Activated CD4-positive, alpha-beta T cell treated with anti-CD3 and anti-CD28 coated beads, Interleukin-2, amount 50 U/mL, for 1 hour (primary cell): ENCODE measurements at places on chromosomes 1 and 21.

GRCh38 chr21:23743821-23744220 lies 1863.5 kb downstream of the MRPL39 start:
- no peak for DNase-seq

- DNase-seq, result no peak
Measured at GRCh38 chr1:116260115-116260514, 112.9 kb upstream of the ATP1A1 start.

GRCh38 chr1:175186433-175187160 lies 6.0 kb downstream of the KIAA0040 start:
- no peak for DNase-seq

GRCh38 chr1:23594149-23594907 lies 35.0 kb upstream of the ID3 start:
- no peak for DNase-seq

DNA sequence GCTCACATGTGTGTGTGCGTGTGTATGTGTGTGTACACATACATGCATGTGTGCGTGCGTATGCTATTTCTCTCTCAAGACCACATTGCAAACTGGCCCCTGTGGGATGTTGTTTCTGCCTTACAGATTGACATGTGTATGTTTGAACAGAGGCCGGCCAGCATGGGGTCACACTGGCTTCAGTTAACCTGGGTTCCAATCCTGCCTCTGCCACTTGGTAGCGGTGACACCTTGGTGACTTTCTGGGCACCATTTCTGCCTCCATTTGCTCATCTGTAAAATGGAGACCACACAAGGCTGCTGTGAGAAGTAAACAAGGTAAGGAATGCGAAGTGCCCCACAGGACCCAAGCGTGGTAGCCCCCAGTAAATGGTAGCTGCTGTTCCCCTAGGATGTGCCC lies 51.7 kb downstream of the TCP10L start:
- no peak for DNase-seq

DNA sequence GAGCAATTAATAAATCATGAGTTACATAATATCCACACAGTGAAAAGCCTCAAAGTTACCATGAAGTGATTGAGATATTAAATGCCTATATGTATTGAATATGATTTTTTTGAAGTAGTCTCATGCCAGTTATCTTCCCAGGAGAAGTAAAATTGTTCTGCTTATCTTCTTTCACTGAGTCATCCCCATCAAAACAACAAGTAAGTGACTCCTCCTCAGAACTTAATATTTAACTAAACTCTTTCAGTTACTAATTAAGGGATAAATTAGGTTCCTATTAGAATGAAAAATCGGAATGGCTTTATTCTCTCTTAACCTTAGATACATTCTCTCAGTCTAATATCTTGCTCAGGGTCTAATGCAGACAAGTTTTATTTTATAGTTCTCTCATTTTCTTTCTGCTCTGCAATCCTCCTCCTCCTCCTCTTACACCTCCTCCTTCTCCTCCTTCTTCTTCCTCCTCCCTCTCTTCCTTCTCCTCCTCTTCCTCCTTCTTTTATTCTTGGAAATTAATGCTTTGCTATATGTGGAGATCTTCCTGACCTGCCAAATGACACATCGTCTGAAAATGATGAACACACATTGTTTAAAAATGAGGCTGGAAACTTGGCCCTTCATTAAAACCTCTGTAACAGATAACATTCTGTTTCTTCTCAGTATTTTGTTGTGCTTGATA lies 110.9 kb downstream of the RUNX1 start:
- no peak for DNase-seq

GRCh38 chr1:182584746-182585145 lies 4.3 kb downstream of the RNASEL start:
- DNase-seq, result no peak

DNA sequence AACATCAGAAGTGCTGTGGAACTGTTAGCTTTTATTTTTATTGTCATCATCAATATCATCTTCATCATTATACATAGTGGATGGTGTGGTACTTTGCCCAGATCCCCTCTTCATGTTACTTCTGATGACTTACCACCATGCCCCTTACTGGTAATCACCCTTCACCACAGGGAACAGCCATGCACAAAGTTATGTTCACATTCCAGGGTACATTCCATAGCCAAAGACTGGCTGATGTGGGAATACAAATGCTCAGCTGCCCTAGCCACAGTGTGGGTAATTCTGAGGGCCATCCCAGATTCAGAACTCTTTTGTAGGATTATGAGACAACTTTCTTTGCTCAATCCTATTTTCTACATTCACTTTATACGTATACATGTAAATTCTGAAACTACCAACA lies 691.3 kb upstream of the CXADR start:
- DNase-seq, result no peak

GRCh38 chr21:34988139-34988538 lies 61.0 kb downstream of the RUNX1 start:
- no peak for DNase-seq

DNA sequence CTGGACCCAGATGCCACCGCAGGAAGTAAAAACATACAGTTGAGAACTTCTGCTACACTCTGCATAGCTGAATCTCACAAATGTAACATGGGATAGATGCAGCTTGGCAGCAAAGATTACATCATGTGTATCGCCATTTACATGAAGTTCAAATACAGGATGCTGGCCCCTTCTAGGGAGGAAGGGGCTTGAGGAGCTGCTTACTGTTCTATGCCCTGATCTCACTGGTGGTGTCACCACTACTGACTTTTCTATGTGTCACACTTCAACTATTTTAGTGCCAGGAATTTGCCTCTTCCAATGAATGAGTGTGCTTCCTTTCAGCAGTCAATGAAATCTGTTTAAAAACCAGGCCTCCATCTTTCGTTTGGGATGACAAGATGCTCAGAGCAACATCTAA lies 31.1 kb downstream of the MRAP start:
- no peak for DNase-seq

DNA sequence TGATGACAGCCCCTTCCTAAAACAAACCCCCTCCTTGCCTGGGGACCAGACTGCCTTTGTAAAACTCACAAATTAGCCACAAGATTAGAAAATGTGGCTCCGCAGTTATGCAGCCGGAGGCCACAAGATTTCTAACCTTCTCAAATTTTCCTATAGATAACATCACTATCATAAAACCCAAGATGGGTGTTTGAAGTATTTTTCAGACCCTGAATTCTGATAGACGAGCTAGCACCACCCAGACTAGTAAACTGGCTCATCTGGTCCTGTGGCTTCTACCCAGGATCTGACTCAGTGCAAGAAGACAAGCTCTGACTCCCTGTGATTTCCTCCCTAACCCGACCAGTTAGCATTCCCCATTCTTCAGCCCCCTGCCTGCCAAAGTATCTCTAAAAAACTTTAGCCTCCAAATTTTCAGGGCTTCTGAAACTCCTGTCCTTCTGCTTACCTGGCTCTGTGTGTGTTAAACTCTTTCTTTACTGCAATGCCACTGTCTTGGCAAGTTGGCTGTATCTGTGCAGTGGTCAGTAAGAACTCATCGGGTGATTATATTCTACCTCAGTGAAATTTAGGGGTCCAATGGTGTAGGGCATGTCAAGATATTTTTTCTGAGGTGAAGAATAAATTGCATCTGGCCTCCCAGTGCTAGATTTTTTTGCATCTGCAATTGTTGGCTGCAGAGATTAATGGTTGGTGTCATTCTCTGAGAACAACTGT lies 102.1 kb downstream of the S1PR1 start:
- no peak for DNase-seq

DNA sequence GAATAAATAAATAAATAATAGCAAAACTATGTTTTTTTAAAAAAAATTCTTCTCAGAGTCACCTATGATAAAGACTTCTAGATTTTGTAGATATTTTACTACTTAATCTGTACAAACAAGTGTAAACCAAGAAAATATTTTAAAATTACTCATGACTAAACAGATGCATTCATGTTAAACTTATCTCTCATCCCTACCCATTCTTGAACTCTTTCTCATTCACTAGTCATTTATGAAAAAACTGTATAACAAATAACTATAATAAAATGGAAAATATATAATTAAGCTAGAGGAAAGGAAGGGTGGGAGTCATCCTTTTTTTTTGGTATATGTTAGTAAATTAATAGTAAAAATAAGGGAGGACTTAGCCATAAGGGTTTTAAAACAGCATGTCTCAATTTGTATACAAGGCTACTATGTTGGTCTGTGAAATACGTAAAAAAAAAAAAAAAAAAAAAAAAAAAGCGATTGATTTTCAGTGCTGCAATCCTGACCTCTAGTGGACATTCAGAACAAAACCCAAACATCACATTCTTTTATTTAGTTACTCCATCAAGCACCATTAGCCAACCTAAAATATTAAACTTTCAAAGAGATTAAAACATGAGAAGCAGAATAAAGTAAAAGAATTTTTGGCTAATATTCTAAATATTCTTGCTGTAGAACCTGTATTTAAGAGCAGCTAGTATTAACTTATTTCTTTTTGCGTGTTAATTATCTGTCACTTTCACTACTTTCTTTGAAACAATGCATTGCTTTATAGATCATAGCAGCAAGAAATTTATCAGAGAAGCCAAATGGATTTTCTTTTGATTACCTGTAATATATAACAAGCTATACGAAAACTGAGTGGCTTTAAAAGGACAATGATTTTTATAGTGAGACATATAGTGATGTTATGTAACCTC lies 255.8 kb upstream of the CACYBP start:
- no peak for DNase-seq

DNA sequence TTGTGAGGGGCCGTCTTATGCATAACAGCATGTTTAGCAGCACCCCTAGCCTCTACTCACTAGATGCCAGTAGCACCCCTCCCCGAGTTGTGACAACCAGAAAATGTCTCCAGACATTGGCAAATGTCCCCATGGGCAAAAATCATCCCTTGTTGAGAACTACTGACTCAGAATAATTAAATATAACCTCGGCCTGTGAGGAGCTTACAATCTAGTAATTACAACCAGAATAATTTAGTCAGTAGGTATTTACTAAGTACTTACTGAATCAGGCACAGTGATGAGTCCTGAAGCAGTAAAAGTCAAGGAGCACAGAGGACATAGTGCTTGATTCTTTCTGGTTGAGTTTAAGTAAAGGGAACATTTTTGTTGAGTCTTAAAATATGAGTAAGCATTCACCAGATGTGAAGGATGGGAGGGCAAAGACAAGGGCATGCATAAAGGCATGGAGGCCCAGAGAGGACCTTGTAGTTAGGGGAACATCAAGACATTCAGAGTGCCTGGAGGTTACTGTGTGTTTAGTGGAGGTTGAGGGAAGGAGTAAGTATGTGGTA lies 44.1 kb upstream of the KCNQ4 start:
- DNase-seq, result no peak

DNA sequence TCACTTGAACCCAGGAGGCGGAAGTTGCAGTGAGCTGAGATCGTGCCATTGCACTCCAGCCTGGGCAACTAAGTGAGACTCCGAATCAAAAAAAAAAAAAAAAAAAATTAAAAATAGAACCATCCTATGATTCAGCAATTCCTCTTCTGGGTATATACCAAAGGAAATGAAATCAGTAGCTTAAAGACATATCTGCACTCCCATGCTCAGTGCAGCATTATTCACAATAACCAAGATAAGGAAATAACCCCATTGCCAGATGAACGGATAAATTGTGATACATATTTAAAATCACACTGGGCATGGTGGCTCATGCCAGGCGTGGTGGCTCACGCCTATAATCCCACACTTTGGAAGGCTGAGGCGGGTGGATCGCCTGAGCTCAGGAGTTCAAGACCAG lies 23.8 kb downstream of the ALDH9A1 start:
- no peak for DNase-seq

DNA sequence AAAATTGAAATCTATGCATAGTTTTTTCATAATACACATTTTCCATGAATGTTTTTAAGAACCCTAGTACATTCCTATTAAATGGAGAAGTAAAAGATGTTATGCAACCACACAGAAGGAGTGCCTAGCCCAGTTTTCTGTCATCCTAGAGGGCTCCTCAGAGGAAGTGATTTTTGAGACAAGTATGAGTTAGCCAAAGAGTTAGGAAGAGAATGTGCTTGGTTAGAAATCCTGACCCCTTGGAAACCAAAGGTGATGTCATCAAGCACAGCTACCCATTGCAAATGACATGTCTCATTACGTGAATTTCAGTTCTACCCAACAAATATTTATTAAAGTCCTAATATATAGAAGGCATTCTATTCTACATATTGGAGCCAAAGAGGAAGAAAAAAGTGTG lies 88.9 kb upstream of the TNFSF4 start:
- no peak for DNase-seq

GRCh38 chr21:43331962-43332828 lies 94.7 kb downstream of the SIK1 start:
- DNase-seq, result no peak

DNA sequence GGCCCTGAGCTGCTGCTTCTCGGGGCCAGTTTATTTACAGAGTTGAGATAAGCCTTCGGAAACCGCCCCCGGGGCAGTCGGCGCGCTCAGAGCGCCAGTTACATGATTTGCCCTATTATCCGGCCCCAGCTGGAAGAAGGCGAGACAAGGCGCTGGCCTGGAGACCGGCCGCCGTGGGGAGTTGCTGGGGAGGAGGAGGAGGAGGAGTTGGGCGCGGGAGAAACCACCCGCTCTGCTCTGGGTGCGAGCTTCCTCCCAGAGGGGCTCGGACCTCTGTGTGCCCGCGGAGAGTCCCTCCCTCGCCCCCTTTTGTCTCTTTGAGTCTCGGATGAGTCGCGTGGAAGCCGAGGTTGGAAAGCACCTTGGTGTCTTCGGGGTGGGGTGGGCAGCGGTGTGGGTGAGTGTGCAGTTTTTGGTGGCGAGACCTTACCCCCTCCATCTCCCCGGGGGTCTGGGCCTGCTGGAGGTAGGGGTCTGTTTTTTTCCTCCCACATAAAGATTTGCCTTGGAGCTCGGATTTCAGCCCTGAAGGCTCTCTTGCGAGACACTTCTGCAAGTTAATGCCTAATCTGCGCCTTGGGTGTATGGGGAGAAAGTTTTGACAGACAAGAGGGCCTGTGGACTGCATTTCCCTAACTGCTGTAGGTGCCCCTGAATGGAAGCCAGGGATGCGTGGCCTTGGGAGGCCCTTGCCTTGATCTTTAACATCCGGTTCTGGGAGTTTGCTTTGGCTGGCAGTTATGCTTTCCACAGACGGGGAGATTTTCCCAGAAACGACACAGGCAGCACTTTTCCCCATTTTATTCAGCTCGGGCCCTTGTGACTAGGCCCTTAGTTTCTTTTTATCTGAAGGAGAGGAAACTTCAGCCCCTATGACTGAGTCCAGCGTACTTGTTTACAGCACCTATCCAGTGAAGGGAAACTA lies 80.0 kb downstream of the NDUFS5 start:
- peak; percentile 35 for DNase-seq

DNA sequence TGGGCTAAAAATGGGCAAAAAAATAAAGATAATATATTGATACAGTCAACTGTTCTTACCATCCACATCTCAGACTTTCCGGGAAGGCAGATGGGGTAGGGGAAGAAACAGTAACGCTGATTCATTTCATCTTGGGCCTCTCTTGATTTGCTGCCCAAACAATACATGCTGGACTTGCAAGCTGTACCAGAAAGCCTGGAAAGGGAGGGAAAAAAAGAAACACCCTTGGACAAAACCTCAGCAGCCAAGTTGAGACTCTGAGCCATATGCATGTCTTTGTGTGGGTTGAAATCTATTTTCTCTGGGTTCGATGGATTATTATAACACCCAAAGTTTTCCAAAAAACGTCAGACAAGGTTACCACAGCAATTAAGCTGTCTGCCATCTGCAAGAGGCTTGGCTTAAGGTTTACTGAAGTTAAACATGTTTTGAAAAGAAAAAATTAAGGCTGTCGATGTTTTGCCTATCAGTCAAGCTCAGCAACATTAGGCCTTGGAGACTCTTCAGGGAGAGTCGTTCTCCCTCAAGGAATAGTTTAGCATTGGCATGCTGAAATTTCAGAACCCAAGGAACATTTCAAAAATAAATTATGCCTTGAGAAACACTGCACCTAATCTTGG lies 71.2 kb downstream of the PSMG1 start:
- DNase-seq, result no peak

GRCh38 chr1:182174513-182174855 lies 113.0 kb upstream of the ZNF648 start:
- no peak for DNase-seq
